ENCODE measurements at places on chromosomes 2 and 18.

DNA sequence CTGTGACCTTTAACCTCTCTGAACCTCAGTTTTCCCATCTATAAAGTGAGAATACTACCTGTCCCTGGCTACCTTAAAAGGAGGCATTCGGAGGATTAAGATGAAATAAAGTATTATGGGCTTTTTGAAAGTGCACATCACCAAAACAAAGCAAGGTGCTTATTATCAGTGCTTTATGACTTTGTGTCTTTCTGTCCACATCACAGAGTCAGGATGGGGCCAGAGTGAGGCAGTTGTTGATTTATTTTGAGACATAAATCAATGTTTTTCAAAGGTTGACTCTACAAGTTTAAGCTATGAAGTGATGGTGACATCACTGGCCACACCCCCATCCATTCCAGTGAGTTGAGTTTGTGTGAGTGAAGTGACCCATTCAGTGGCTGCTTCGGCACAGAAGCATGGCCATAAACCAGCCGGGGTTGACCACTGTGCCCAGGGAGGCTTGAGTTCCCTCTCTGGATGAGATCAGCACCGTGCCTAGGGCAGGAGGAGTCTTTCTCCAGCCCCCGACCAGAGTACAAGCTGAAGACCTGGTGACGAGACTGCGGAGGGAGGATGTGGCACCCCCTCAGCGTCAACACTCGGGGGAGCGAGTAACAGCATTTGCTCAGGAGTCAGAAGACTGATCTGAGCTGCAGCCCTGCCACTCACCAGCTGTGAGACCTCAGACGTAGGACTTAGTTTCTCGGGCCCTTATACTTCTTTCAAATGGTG, 89.0 kb upstream of the PPP1CB start:
- DNase-seq, result peak; percentile 36

DNA sequence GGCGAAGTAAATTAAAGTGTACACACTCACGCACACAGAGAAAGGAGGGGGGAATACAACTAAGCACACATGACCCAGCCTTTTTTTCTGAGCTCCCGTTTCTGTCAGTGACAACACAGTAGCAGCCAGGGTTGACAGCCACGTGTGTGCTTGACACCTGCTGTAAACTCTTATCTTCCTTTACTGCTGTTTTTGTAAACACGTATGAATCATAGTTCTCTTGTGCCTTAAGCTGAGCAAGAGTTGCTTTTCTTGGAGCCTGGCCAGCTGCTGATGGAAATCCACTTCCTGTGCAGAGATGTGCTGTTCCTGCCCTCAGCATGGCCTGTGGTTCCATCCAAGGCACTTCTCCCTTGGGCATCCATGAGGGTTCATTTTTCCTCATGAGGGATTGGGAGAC, 561.9 kb downstream of the GALR1 start:
- DNase-seq, result no peak

DNA sequence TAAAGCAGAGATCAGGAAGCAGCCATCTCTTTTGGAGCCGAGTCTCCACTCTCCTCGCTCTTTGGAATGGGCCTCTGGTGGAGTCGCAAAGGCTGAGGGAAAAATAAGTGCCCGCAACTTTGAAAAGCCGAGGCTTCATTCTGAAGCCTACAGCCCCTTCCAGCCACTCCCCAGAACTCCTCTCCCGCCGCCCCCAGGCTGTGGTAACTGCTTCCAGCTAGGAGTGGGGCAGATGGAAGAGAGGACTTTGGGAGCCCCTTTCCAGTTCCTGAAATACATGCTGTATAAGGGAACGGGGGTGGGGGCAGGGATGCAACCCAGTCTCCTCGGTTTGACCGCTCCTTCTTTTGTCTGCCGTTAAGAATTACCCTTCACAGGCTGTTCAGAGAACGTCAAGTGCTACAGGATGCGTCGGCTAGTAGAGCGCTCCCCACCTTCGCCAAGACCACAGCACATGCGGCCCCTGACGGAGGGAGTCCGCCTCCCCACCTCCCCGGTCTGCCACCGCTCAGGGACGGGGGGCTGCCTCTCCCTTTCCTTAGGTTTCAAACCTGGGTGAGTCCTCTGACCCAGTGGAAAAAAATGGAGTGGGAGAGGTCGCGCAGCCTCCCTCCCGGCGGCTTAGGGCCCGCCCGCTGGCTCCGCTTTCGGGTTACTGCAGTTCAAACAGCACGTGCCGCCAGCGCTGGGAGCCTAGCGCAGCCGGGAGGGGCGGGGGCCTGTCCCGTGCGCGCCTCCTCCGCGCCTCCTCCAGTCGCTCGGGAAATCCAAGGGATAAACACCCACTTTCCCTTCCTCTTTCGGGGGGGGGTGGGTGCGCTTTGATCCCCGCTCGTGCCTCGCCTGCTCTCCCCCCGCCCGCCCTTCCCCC, 4.9 kb downstream of the CYP26B1 start:
- peak; percentile 16 for DNase-seq

DNA sequence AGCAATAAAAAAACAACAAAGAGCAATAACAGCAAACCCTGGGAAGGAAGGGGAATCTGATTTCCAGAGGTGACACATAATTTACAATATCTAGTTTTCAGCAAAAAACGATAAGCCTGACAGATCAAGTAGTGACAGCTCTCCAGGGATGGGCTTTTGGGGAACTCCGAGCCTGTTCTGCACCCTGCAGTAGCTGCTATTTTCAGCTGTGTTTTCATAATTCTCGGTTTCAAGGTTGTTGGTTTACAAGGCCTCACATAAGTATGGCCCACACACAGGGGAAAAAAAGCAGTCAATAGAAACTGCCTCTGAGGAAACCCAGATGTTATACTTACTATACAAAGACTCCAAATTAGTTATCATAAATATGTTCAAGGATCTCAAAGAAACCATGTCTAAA, 67.7 kb upstream of the CTLA4 start:
- DNase-seq, result no peak

DNA sequence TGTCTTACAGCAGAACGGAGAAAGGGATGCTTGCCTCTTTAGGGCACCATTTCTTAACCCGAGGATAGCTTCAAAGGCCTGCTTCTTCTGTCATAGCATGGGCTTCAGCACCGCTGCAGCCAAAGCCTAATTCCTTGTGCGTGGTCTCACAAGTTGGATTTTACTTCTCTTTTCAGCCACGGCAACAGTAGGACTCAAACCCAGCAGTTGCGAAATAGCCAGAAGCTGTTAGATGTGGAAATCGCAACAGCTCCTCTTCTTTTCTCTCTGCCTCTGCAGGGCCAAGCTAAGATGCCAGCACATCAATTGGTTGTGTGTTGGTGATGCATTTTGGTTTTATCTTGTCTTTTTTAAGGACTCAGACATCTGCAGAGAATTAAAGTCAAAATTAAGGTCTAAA, 3.1 kb downstream of the NRXN1 start:
- no peak for DNase-seq

DNA sequence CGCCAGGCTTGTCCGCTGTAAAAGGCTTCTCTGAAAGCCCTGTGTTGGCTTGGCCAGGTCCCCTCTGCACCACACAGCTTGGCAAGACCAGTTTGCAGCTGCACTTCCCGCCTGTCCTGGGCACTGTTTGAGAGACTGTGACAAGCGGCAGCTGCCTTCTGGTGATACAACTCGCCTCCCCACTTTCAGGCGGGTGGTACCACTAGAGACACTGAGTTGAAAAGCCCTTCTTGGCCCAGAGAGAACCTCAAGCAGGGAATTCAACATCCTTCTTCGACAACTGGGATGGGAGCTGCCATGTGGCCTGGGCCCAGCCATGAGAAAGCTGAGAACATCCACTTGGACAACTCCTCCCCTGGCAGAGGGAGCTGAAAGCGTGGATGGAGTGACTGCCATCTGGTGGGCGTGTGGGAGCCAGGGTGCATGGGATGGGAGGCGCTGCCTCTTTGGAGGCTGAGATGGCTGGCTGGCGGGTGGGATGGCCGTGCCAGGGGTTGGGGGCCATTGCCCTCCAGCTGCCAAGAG, 125.5 kb upstream of the REV1 start:
- no peak for DNase-seq

GRCh38 chr2:54047091-54047490, 68.3 kb upstream of the ACYP2 start:
- DNase-seq, result no peak

- DNase-seq, result no peak
Observed at GRCh38 chr18:57441071-57441794, 6.1 kb downstream of the ONECUT2 start.

DNA sequence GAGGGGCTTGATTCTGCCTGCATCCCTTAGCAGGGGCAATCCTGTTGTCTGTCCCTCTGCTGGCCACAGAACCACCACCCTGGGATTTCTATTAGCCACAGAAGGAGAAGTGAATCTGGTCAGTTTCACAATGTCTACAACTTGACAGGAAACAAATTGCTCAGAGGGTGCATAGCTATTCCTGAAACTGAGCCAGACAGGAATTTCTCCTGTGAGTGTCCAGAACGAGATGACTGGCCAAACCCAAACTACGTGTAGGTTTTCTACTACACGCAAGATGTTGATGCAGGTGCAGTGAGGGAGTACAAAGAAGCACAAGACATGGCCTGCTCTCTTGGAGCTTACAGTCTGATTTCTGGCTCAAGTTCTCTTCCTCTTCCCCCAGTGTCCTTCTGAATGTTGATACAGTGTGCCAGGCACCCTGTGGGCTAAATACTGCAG, 201.9 kb downstream of the CLIP4 start:
- peak; percentile 85 for DNase-seq

DNA sequence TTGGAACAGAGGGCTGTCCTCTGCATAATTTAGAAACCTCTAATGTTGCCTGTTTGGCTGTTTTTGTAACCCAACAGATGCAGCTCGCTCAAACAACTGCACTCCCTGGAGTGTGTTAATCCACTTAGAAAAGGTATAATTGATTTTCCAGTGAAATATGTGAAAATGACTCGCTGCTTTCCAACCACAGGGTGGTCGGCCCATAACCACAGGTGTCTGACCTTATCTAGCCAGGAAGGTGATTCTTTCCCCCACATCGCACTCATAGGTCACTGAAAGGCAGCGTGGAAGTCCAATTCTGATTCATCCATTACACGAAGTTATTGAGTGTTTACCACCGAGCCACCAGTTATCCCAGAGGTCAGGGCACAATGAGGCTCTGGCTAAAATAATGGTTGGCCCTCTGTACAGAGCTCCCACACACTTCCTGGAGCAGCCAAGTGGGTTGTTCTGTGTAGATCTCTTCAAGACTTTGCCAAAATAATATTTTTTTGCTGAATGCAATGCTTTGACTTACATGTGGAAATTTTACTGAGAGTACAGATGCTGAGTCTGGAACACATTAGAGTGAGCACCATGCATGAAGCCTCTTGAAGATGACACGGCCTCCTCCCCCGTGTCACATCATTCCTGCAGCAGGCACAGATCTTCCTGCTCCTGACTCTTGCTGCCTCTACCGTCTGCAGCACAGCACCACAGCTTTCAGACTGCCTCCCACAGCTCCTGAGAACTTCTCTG, 396.2 kb downstream of the ZNF516 start:
- DNase-seq, result no peak

DNA sequence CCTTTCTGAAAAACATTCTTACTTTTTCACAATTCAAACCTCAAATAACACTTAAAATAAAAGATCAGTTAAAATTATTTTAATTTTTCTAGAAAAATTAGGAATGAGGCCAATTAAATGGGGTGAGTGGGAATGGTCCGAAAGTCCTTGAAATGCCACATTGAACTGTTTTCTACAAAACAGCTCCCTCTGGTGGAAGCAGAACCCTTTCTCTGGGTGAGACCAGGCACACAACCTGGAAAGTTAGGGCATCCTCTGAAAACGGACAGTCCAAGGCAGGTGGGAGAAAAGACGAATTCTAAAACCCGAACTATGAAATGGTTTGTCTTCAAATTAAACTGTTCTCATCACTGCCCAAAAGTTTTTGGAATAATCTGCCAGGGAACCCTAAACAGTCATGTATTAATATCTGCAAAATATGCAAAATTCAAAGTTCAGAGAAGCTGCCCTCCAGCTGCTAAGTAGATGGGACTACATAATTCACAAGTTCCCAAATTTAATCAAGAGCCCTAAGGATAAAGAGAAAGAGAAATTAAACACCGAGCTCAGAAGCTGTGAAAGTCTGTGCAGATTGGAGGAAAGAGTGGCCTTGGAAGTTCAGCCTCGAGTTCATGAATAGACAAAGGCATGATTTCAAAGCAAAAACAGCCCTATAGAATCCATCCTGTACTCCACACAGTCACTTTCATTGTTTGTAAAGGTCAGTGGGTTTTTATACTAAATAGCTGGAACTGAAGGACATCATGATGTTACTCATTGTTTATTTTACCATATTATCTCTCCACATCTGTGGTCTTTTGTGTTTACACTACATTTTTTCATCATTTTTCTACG, 108.3 kb downstream of the PIEZO2 start:
- peak; percentile 58 for DNase-seq

GRCh38 chr2:98175811-98176210, 88.8 kb downstream of the VWA3B start:
- DNase-seq, result no peak

GRCh38 chr18:28399781-28400362, 222.9 kb upstream of the CDH2 start:
- no peak for DNase-seq

DNA sequence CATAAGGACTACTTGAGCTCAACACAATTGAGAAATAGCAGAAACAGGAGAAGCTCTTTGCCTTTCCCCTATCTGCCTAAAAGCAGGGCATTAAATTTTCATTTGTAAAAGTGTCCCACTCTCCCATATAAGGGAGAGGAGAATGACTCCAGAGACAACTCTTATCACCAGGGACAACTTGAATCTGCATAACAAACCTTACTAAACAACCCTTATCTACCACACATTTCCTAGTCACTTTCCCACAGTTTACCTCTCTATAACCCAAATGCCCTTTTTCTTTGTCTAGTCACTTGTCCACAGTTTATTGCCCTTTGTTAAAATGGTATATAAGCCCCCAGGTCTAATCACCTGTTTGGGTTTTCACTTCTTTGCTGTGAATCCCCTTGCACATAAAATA, 37.5 kb upstream of the PPM1B start:
- no peak for DNase-seq

DNA sequence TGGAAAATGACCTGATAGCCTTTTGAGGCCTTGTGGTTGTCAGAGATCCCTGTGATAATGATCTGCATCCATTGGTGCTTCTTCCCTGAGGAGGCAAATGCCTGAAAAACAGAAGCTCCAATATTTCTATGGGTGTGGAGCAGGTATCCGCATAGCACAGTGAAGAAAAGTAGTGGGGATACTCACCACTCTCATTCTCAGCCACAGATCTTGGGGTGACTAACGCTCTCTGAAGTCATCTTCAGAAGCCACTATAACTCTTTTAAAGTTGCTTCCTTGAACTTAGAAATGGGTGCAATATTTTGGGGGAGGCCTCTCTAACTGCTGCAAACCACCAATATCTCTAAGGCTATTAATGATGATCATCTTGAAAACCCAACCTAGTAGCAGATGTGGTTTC, 46.2 kb downstream of the ARHGAP15 start:
- DNase-seq, result no peak

GRCh38 chr2:164046040-164046439, 310.2 kb upstream of the FIGN start:
- peak; percentile 74 for DNase-seq

- DNase-seq, result peak; percentile 67
Observed at GRCh38 chr18:55323051-55323994, 264.7 kb downstream of the TCF4 start.

DNA sequence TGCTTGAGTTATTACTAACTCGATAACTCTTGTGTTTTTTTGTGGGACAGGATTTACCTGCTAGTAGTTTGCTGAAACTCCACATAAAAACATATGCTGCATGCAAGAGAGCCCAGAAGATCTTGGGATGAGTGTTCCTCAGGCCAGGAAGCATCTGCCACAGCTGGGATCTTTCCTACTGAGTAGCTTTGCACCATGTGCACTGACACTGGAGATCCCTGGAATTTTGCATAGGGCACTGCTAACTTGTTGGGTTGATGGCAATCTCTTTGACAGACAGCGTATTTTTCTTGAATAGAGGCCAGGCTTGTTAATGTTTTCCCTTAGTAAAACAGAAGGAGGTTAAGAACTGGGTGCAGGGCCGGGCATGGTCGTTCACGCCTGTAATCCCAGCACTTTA, 808 bp upstream of the SERPINB11 start:
- no peak for DNase-seq

All from fibroblast of upper back skin (primary cell).